ENCODE measurements at places on chromosomes 2 and 18. TPM values are rescaled to one million over a fixed set of nuclear protein-coding genes. Genes with fewer than 3 reads are reported as not detected.
A peak's percentile ranks its signal among the peaks of the same experiment; 100 is the strongest.

DNA sequence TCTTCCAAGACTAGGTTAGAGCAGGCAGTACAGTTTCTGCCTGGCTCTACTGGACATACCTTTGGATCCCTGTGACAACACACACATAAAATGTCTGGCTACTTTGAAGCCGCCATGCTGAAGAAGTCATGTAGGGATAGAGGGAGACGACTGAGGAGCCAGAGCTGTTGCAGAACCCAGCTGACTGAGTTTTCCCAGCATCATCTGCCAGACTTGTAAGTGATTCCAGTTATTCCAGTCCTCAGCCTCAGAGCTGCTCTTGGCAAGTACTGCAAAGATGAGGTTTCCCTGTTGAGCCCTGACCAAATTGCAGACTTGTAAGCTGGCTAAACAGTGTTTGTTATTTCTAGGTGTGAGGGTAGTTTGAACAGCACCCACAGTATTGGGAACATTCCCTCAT is 31.5 kb upstream of the TSPYL6 start:
- no peak for DNase-seq

GRCh38 chr2:200479692-200480265 is 30.1 kb downstream of the KCTD18 start:
- DNase-seq, result no peak

DNA sequence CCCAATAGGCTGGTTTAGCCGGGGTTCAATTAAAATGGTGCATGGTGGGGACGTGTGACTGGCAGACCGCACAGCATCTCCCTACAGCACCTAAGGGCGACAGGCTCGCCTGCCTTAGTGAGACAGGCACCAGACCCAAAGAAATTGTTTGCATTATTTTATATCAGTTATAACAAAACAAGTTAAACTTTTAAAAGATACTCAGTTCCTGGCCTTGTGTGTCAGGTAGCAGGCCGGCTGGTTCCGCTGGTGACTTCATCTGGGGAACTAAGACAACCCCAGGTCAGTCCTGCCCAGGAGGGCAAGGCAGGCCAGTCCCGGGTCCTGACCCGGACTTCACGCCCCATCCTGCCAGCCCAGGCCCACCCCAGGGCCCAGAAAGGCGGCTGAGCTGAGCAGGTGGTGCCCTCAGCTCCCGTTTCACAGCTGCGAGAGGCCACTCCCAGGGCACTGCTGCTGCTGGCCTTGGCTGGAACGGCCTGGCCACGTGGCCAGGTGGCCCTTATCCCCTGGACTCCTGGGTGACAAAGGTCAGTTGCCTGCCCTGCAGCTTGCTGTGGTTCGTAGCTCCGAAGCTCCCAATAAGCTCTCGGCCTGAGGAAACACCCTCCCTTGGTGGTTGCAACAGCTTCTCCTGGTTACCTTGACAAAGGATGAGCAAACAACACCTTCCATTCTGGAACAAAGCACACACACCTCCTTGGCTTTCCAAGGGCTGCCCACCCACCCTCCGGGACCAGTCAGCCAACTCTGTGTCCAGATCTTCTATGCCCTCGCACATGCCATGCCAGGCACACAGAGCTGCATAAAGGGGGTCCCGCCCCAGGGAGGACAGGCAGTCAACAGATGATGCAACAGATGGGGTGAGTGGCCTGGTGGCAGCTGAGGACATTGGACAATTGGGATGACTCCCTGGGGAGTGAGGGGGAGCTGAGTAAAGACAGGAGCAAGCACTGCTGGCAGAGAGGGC is 11.3 kb upstream of the AGXT start:
- no peak for DNase-seq

GRCh38 chr2:10575609-10576280 is 114.0 kb downstream of the NOL10 start:
- DNase-seq, result no peak

Gene ZDBF2
- 6.6 TPM for total RNA-seq

DNA sequence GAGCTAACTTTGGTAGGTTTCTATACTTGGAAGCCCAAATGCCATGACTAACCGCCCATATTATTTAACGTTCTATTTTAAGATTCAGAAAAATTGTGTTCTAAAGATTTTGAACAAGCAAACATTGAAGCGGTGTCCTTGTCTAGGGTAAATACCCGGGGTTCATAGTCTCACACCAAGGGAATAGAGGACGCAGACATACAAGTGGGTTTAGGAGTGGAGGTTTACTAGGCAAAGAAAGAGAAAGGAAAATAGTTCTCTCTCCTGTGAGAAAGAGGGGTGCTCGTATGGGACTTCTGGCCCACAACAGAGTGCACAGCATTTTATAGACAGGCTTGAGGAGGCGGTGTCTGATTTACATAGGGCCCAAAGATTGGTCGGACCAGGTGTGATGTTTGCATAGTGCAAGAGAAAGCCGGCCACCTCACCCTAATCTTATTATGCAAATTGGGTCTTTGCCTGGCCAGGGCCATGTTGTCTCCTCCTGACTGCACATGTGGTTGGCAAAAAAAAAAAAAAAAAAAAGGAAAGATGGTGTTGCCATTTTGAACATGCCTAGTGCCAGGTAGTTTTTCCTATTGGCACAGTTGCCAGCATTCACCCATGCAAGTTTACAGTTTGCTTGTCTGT is 1062.6 kb downstream of the LRP1B start:
- no peak for DNase-seq

DNA sequence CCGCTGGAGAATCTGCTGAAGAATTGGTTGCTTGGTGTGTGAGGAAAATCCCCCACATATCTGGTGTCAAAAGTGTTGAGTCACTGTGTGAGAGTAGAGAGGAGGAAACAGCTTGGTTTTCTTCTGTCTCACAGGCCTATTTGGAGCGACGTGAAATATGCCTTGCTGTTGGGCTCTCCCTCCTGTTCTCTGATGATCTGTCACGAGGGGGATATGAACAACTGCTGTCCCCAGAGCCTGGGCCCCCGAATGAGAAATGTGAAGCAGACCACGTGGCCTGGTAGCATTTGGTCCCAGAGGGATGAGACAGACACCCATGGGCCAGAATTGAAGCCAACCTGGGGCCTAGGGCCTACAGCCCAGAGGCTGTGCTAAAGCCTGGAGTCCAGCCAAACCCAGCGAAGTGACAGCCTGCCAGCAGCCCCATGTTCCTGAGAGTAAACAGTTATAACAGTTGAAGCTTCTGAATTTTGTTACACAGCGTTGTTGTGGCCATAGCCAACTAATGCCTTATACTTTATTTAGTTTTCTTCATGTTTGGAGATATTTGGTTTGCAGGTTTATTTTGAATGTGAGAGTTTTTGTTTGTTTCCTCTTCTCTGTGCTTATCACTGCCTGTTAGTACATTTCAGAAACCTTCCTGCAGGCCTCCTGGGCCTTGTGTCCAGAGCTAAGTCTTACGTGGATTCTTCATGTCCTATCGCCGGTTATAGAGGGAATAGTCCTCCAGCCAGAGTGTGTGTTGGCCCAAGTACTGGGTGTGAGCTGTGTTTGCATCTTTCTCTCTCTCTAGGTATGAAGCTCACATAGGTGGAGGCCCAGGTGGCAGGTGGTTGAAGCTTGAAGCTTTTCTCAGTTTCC is 18.7 kb upstream of the COLEC12 start:
- peak; percentile 75 for DNase-seq

- no peak for DNase-seq
Measured at GRCh38 chr2:202169131-202169530, 69.3 kb downstream of the SUMO1 start.

GRCh38 chr2:11535899-11536344 is 2.1 kb downstream of the GREB1 start:
- no peak for DNase-seq

DNA sequence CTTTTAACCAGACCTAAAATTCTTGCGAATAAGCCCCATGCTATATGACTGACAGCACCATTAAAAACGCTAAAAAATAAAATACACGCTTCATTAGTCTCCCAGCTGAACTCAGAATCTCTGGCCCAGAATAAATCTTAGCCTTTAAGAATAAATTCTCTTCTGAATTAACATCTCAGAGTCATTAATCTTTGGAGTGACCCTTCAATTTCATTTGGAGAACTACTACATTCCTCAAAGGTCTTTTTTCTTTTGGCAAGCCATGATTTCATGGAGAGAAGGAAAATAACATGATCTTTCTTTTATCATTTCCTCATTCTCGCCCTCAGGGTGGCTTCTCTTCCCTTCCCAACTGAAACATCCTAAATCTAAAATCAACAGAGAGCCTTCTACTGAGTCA is 259.0 kb downstream of the AFF3 start:
- no peak for DNase-seq

Gene MROH2A
- total RNA-seq, result not detected

All from left ventricle myocardium superior (tissue), 1 donor.